Cerebellar nuclear complex (tissue), 1 donor: ENCODE measurements at places on chromosomes 7 and 10.

- no peak for DNase-seq
Observed at GRCh38 chr10:60444494-60445064, 54.9 kb upstream of the ANK3 start.

- no peak for DNase-seq
Observed at GRCh38 chr7:134462337-134462925, 3.5 kb upstream of the AKR1B1 start.

GRCh38 chr10:34520084-34520483, 295.0 kb downstream of the PARD3 start:
- DNase-seq, result no peak

DNA sequence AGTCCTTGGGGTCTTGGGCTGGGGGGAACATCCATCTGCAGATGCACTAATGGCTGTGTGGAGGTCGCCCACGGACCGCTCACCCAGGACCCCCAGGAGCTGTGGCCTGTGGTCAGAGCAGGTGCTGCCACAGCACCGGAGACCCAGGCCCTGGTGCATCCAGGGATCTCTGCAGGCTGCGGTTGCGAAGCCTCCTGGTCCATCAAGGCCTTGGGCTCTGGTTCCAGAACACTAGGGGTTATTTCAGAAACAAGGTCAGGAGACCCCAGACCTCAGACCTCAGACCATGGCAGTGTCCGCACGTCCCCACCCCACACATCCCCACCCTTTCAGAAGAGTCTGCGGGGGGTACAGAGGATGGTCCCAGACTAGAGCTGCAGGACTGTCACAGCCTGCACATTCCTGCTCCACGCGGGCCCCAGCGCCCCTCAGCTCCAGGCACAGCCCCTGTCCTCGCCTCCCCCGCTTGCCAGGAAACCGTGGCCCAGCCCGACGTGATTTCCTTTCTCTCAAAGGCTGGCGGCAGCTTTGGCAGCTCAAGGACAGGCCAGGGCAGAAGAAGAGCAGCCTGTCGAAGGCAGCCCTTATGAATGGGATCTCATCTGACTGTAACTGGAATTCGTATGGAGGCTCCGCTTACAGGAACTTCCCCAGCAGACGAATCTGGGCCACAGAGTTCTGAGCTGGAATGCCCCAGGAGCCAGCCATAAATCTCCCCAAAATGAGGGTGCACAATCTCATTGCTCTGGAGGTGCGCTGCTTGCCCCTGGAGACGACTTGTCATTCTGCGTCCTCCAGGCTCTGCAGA, 136.2 kb upstream of the RET start:
- DNase-seq, result no peak

DNA sequence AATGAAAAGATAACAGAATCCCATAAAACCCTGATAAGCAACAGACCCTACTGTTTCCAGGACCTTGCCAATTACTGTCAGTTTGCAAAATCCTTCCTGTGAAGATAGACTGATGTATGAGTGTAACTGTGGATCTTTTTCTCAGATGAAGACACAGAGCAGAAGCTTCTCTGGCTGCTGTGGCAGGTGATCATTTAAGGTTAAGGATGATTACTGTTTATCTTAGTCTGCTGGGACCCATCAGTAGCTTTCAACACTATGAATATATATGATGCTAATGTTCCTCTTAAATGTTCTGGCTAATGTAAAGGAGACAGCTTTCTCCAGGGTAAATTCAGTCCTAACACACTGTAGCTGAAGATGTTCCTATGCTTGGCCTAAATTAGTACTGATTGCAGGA, 56.0 kb upstream of the CTTNBP2 start:
- DNase-seq, result no peak

GRCh38 chr10:33501161-33501560, 166.7 kb upstream of the NRP1 start:
- DNase-seq, result no peak

DNA sequence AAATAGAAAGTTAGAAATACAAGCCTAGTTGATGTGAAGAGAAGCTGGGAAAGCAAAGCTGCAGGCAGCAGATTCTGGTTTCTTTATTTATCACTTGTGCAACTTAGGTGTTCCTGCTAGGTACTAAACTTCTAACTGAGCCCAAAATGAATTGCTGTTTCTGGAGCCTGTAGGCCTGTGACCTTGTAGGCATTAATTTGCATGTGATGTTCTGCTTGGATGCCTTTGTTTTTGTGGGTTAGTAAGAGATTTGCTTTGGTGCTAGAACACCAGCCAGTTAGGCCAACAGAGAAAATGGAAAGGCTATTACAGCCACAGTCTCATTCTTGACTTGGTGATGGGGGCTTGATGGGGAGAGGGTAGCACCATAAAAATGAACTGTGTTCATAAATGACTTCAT, 370.7 kb downstream of the PPP1R3A start:
- no peak for DNase-seq

GRCh38 chr10:121403527-121403926, 194.7 kb downstream of the FGFR2 start:
- DNase-seq, result no peak

DNA sequence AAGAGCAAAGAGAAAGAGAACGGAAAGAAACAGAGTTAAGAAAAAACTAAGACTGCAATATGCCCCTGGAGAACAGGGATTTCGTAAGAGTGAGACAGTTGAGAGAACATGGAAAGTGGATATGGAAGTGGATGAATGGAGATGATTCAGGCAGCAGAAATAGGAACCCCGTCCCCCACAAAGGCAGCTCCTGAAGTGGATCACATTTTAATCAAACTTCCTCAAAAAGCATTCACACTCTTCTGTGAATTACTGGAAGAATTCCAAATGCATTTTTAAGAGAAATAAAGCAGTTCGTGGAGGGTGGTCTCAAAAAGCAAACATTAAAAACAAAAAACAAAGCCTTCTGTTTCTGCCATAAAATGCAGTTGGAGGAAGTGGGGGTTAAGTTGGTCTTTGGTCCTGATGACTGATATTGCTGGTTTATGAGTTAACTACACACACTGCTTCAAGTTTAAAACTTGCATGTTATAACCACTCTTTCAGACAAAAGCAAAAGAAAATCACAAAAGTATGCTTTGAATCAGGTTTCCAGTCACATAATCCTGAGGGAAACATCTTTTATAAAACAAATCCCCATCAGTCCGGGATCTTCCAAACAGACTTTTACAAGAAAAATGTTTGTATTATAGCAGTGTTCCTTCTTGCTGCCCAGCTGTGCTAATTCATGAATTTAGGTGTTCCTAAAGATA, 214.3 kb downstream of the FANK1 start:
- no peak for DNase-seq

DNA sequence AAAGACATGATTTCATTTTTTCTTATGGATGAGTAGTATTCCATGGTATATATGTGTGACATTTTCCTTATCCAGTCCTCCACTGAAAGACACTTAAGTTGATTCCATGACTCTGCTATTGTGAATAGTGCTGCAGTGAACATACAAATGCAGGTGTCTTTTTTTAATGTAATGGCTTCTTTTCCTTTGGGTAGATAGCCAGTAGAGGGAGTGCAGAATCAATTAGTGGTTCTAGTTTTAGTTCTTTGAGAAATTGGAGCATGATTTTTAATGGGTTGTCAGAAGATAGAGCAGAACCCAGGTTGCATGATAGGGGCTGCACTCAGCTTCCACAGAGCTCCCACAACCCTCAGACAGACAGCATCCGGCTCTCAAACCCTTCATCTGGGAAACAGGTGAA, 152.9 kb upstream of the PLXDC2 start:
- DNase-seq, result no peak

DNA sequence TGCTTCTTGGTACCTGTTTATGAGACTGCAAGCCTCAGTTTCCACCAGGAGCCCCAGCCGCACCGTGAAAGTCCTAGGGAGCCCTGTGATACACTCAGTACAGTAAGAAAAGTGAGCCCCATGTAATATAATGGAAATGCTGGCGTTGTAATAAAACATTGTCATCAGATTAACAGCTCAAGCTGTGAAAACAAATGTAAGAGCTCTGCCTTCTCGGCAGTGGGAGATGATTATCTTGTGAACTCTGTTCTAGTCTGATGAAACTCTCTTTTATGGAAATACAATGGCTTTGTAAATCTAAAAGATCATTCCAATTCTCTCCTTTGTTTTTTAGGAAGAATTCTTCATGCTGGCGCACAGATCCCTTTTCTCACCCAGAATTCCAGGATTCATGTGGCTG, 299.9 kb downstream of the ABCA13 start:
- no peak for DNase-seq

- no peak for DNase-seq
Observed at GRCh38 chr7:104453190-104453589, 124.8 kb downstream of the LHFPL3 start.

GRCh38 chr7:24829787-24830186, 72.5 kb upstream of the GSDME start:
- no peak for DNase-seq

- no peak for DNase-seq
Observed at GRCh38 chr10:112314822-112315474, 31.7 kb downstream of the TECTB start.

GRCh38 chr7:129773871-129774270, 162.4 kb downstream of the NRF1 start:
- no peak for DNase-seq

- no peak for DNase-seq
Observed at GRCh38 chr10:33550811-33551210, 216.3 kb upstream of the NRP1 start.

GRCh38 chr10:97153270-97153850, 32.4 kb downstream of the SLIT1 start:
- DNase-seq, result no peak

DNA sequence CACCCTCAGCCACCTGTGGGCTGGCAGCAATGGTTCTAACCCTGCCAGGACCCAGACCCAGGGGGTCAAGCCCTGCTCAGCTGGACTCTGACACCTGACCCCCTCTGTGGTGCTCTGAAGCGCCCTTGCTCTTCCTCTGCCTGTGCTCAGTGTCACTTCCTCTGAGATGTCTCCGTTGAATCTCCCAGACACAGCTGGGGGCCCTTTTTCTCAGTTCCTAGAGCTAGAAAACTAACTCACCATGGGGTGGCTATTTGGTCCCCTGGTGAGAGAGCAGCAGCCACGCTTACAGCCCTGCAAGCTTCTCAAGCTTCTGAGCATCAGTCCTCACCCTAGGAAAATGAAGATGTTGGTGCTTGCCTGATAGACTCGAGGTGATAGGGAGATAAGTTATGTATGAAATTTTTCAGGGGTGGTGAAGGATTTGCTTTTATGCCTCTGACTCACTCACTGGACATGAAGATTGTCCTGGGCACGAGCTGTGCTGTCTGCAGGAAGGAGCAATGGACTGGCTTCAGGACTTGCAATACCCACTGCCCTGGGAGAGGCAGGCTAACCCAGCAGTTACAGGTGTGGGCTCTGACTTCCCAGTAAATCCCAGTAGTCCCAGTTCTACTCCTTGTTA, 29.6 kb downstream of the COL13A1 start:
- no peak for DNase-seq

DNA sequence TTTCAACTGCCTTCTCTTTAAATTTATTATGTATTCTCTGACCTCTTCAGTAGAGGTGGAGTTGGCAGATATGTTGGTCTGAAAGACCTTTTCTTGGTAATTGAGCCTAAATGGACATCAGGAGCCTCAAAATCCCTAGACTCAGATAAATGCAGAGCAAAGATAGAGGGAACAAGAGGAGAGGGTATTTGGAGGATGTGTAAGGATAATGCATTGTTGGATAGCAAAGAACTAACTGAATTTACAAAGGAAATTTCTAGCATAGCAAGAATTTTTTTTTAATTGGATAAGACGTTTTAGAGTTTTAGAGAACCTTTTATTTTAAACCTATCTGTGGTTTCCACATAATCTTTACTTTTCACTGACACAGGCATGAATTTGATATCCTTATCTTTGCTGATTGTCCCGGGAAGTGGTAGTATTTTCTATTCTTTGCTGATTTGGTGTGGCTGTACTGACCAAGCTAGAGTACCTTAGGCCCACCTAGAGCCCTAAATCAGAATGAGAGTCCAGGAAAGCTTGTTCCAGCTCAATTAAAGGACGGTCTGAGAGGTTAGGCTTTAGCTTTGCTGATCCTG, 91.3 kb downstream of the NRF1 start:
- no peak for DNase-seq

DNA sequence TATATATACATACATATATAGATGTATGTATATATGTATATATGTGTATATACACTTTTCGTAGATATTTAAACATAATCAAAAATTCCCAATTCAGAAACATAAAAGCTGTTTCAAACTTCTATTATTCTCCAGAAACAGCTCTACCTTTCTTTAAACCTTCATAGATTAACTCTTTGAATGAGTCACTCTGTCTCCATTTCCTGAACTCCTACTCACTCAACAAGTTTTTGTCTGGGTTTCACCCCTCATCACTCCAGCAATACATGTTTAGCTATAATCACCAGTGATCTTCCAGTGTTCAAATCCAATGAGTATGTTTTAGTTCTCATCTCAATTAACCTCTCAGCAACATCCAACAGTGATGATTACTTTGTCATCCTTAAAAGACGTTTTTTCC, 9.6 kb downstream of the DGKB start:
- DNase-seq, result no peak

- DNase-seq, result no peak
Observed at GRCh38 chr7:24728503-24729364, 28.5 kb downstream of the GSDME start.

DNA sequence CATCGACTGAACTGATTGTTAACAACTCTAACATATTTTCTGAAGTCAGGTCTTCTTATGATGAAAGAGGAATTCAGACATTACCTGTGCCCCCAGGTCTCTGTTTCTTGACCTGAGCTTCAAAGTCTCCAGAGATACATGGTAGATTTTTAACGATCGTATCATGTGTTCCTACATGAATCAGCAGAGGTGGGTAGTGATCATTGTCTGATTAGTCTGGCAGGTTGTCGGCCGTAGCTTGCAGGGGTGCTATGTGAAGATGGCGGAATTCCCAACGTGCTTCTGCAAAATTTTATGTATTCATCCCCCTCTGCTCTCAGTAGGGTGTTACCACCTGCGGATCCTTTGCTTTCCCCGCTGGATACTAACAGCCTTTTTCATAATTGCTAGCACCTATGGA, 581.9 kb downstream of the GATA3 start:
- DNase-seq, result no peak

DNA sequence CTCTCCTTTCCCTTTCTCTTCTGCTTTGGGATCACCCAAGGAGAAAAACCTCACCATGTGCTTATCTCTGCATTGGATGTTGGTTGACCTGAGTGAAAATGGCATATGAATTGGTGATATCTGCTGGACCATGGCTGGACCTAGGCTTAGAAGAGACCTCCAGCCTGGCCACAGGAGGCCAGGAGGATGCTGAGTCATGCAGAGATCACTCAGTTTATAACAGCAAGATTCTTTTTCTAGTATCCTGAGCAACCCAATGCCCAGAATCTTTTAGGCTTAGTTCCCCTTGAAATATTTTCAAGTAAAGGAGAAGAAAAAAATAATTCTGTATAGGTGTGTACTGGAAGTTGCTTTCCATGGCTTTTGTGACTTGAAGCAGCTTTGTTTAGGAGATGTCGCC, 236.3 kb downstream of the KLF6 start:
- no peak for DNase-seq

DNA sequence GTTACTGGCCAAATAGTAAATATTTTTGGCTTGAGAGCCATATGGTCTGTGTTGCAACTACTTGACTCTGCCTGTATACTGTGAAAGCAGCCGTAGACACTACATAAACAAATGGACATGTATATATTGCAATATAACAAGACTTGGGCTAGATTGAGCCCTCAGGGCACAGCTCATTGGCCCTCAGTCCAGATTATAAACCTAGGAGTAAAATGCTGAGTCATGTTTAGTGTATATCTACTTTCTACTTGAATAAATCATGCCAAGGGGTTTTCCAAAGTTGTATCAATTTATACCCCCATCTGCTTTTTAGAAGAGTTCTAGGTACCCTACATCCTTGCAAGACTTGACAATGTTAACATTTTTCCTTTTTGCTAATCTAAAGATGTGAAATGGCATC, 27.4 kb upstream of the POU6F2 start:
- no peak for DNase-seq

GRCh38 chr7:70837589-70837988, 294.4 kb upstream of the GALNT17 start:
- DNase-seq, result no peak
